ENCODE measurements at places on chromosomes 11 and 22.
A peak's percentile ranks its signal among the peaks of the same experiment; 100 is the strongest.

DNA sequence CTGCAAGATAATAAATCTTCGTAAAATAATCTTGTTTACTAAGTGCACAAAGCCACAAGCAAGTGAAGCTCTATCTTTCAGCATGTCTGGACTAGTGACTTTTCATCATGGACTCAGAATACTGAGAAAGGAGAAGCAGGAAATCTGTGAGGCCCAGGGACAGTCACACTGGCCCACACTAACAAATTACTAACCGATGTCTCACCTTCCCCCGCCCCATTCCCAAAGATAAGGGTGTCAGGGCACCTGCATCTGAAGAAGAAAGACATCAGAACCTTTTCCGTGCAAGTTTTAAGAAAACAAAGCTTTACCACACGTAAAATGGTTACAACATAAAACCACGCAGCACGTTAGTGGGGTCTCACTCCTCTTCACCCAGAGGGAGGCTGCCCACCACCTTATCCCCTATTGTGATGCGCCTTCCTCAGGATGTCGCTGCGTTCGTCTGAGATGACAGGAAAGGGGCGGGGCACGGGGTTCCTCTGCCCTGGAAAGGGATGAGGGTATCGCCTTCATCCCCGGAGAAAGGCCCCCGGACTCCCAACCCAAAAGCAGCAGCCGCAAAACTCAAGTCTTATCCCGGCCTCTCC, 616 bp downstream of the BTBD10 start:
- DNase-seq: peak; percentile 26

GRCh38 chr11:59199546-59200422, 12.9 kb downstream of the MPEG1 start:
- no peak for DNase-seq

DNA sequence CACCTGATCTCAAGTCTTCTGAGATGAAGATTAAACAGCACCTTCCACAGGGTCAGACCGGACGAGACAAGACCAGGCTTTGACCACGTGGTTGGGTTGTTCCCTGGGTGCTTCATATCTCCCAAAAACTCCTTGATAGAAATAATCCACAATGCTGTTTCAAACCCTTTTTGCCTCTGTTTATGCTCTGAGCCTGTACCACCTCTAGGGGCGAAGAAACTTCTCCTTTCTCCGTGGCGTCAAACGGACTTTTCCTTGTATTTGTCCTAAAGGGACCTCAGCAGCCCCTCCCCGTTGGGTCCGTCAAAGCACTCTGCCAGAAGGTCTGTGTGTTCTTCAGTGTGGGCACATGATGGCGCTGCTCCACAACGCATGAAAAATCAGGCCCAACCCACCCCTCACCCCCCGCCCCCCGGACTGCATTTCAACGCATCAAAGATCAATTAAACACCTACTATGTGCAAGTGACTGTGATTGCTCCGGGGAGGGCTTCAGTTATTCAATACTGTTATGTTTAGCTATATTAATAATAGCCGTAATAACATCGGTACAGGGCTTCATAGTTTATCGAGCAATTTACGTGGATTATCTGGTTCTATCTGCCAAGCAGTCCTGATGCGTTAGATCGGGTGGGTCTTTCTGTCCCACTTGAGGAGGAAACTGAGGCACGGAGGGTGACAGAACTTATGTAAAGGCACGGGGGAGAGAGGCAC, 17.3 kb upstream of the EIF3D start:
- no peak for DNase-seq

DNA sequence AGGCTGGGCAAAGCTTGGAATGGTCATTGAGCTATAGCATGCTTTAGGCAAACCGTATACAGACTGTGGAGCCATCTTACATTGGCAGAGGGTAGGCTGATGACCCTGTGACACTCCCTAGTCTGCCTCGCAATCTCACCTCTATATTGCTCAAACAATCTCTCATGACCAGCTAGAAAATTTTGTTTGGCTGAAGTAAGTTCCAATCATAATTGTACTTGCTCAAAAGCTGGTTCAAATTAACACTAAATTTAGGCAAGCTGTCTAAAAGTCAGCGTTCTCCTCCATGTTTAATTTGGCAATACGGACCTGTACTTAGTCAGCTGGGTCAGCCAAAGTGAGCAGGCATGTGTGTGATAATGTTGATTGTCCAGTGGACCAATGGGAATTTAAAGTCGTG, 133.0 kb downstream of the SWAP70 start:
- DNase-seq: no peak

DNA sequence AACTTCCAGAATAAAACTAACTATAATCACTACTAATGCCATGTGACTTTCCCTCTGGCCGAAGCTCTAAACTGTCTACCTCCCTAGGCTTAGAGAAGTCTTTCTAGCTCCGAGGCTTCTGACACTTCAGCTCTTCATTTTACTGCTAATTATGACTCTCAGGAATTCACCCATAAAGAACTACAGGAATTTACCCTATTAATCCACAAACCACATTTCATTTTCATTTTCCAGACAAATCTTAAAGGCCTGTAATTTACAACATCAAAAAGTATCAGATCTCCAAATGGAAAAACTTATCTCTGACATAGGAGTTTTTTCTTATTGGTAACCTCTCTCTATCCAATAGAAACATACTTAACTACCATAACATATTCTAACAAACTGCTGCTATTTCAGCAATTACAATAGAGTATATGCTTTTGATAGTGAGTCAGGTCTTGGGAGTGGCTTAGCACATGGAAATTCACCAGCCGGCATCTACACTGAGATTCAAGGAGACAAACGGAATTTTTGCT, 33.4 kb downstream of the MRTFA start:
- no peak for DNase-seq

DNA sequence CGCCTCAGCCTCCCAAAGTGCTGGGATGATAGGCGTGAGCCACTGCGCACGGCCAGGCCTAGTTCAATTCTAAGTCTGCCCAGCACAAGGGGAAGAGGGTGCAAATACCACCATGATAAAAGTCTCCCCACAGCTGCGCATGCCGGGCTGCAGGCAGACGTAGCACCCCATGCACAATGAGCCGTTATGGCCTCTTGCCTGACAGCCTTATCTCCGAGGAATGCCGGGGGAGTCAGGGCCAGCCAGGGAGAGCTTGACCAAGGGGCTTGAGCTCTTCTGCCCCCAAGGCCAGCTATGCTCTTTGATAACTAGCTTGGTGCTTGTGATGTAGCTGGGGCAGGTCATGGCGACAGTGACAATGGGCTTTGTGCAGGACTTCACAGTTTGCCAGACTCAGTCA, 13.7 kb upstream of the SCUBE1 start:
- DNase-seq: no peak

DNA sequence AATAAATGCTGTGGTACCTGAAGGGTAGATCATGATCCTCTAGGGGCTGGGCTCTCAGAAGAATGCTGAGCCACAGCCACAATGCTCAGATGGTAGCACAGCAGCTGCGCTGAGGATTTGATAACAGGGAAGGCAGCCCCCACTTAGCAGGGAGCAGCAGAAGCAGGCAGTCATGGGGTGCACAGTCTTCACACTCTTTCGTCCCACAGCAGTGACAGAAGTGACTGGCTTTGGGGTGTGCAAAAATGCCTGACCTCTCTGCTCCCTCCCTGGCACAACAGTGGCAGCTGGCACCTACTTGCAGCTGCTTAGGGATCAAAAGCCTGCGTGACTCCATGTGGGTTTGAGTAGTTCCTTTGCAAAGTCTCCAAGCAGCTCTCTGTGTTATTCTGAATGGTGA, 1349.8 kb upstream of the RAG2 start:
- DNase-seq: no peak

DNA sequence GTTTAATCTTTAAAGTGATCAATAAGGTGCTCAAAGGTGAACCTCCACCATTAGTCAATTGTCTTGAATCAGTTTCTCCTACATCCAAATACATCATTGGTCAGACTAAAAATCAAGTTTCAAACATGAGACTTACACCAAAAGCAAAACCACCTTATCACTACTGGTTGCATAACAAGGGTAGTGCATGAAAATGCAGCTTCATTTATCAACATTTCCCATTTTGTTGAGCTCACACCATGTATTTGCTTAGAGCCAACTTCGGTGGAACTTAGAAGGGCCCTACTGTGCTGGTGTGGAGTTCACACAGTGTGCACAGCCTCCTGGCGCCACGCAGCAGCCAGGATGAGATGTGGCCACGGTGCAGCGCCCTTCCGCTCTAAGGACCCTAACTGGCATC, 23.1 kb upstream of the PHLDA2 start:
- DNase-seq: no peak

DNA sequence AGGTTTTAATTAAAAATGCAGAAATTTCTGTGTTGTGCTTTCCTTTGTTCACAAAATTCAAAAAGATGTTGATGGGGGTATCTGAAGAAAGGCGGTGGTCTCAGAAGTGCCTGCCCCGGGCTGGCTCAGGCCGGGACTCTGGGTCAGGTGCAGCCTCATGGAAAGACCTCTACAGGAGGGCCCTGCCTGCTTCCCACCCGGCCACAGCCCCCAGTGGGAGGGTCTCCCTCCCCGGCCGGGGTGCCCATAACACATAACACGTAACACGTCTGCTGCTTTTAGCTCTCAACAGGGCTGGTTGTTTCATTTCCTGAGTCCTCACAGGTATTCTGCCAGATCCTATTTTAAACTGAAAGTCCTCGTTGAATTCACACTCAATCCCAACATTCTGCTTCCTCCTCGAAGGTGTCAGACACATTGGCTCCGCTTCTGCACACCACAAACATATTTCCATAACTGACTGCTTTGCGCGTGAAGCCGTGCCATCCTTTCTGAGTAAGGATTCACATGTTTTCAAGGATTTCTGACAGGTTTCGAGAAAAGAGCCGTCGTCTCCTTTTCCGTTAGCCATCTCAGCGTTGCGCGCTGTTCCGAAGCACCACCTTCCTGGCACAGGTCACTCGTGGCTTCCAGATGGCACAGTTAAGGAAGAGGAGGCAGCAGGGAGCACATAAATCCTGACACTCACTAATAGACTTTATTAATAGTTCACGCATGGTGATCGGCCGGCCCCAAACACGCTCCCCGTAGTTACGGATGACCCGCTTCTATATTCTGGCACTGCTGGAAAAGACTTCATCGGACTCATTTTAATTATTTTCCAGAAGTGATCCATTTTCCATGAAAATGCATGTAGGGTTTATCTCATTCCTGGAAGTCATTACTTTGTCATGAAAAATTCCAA, 569.3 kb downstream of the BRD1 start:
- no peak for DNase-seq

DNA sequence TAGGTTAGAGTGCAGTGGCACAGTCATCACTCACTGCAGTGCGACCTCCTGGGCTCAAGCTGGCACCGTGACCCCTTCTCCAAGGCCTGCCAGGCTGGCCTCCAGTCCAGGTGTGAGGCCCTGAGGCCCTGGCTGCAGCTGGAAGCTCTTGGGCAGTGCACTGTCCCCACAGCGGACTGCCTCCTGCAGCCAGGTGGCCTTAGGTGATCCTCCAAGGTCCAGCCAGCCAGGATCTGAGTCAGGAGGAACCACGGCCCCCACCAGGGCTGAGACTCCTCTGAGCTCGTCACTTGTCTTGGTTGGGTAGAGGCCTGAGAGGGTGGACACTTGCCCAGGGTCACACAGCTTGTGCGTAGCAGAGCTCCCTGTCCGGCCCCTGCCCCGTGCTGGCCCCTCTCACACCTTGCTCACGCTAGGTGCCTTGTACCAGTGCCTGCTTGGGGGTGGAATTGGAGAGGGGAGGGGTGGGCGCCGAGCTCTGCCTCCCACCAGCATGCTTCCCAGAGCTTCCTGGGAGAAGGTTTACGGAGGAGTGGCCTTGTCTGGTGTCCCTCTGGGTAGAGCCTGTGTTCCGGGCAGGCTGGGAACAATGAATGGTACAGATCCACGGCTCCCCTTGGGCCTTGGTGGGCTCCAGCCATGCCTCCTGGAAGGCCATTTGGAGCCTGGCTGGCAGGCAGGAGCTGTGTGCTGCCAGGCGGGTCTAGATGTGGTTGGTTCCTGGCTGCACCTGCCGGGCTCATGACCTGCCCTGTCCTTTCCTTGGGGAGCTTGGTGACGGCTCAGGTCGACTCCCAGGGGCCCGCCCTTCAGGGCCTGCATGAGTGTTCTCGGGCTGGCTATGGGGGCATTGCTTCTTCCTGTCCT, 20.6 kb downstream of the KCNQ1 start:
- DNase-seq: no peak

- DNase-seq: no peak
Measured at GRCh38 chr22:20773793-20774212, at the start of gene SERPIND1. SERPIND1 (plus strand) TSS chr22:20774113; CDS start chr22:20779313, 5,200 bp downstream.

DNA sequence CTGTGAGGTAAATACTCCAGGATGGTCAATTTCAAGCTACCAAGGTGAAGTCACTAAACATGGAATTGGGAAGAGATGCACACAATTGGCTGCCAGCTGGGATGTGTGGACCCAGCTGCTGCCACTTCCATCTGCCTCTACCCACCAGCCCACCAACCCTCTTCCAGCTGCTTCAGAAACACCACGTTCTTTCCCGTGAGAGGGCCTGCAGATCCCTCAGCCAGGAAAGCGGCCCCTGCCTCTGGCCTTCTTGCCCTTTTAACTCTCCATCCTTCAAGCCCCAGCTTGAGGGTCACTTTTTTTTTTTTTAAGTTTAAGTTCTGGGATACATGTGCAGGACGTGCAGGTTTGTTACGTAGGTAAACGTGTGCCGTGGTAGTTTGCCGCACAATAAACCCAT, 20.0 kb downstream of the PRG3 start:
- DNase-seq: no peak

- DNase-seq: no peak
Measured at GRCh38 chr11:31956310-31956709, 134.6 kb upstream of the RCN1 start.

GRCh38 chr11:36131721-36132397, 157.4 kb downstream of the COMMD9 start:
- DNase-seq: no peak

GRCh38 chr11:131136486-131136885, 220.2 kb upstream of the SNX19 start:
- no peak for DNase-seq

DNA sequence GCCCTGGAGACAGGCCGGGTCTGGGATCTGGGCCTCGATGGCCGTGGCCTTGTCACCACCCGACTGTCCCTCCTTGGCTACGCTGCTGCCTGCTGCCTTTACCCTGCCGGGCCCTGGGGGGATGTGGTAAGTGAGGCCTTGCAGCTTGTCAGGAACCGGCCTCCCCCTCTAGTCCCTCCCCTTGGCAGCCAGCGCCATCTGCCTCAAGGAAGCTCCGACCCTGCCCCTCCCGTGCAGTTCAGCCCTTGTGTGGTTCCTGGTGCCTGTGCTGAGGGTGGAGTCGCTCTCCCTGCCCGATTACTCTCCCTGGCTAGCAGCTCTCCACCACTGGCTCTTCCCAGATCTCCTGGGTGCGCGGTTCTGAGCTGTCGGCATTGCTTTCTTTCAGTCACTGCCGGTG, 33.7 kb downstream of the CTTN start:
- no peak for DNase-seq

DNA sequence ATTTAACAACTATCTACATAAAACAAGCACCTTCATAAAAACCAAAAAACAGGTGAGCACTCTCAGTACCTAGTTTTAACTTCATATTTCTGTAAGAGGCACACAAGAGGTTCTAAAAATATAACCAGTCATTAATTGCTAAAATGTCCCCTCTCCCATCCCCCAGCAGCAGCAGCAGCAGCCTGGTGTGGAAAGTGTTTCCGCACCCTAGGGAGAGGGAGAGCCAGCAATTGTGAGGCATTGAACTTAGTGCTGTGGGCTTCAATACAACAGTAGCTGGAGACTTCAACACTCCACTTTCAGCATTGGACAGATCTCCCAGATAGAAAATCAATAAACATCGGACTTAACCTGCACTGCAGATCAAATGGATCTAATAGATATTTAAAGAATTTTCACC, 1158.5 kb downstream of the JRKL start:
- DNase-seq: no peak

Data from stimulated activated CD4-positive, alpha-beta T cell treated with anti-CD3 and anti-CD28 coated beads, Interleukin-15, amount 100 ng/mL, for 1 hour (primary cell).